Mononuclear cell (primary cell): ENCODE measurements at places on chromosomes 16 and 17. TPM values are rescaled to one million over a fixed set of nuclear protein-coding genes. Genes with fewer than 3 reads are reported as not detected.

The SLC5A2 gene
- total RNA-seq = 0.42 TPM

The CCL17 gene
- total RNA-seq = not detected

The HBQ1 gene
- total RNA-seq = not detected

The SGF29 gene
- 18.4 TPM for total RNA-seq

The HOXB1 gene
- total RNA-seq = not detected

The LRRC46 gene
- total RNA-seq = not detected
